ENCODE measurements at places on chromosomes 2 and 18. TPM values are rescaled to one million over a fixed set of nuclear protein-coding genes. Genes with fewer than 3 reads are reported as not detected.

ALK gene
- not detected for total RNA-seq

DNA sequence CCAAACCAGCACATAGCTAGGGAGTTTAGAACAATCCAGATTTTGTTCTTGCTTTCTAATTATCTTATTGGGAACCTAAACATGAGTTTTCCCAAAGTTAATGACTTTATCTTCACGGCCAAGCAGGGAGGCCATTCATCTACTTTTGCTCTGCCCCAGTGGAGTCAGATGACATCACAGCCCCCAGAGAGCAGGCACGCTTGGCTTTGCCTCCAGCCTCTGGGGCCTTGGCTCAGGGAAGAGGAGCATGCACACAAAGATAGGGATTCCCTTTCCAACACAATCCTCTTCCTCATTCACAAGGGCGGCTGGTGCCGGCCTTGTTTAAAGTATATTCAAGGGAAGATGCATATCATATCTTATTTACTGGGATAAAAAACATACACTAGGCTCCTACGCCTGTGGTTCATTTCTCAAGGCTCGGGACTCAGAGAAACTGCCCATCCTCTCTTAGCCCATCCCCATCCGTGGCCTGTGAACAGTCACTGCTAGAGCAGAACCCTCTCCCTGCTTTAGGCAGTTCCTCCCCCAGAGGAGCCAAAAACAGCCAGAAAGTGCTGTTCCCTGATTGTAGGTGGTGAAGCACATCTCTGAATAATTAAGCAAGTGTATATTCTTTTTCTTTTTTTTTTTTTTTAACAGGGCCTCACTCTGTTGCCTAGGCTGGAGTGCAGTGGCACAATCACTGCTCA, 21.2 kb downstream of the TGFA start:
- DNase-seq: no peak

- DNase-seq: no peak
Observed at GRCh38 chr2:211114826-211115455, 558.5 kb downstream of the CPS1 start.

DNA sequence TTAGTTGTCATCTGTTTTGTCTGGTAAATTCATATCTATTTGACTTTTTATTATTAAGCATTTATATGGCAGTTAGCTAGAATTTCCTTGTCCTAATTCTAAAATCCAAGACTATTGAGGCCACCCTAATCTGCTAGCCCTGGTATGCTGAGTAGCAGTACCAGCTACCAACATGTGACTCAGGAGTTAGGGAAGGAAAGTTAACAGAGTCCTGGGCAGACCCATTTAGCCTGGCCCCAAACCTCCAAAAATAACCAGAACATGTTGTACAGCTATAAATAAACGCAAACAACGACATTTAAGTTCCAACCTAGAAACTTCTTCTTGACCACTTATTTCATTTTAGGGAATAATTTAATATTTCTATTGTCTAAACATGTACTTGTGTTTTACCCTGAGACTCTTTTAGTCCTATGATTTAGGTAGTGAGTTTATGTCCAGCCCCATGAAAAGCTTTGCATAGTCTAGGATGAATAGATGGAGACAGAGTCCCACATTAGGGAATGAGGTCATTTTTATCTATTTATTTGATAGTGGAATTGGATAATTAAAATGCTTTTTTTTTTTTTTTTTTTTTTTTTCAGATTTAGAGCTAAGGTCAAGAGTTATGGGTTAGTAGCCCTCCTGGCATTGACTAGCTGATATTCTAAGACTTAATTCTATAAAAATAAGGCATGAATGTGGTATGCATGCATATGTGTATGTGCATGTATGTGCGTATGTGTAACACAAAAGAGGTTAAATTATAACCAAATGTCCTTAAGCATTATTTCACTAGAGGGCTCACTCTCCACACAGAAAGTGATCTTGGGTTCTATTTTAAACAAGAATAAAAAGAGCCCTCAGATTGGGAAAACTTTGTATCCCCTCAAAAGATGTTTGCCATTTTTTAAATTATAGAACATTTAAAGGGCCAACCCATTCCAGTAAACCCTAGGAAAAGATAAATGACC, 160.1 kb upstream of the MAPRE2 start:
- DNase-seq: peak; percentile 32

- peak; percentile 3 for DNase-seq
Observed at GRCh38 chr18:55833543-55833942, 245.6 kb upstream of the TCF4 start.
